ENCODE measurements at places on chromosomes 4 and X. TPM values are rescaled to one million over a fixed set of nuclear protein-coding genes. Genes with fewer than 3 reads are reported as not detected.
A peak's percentile ranks its signal among the peaks of the same experiment; 100 is the strongest.

DNA sequence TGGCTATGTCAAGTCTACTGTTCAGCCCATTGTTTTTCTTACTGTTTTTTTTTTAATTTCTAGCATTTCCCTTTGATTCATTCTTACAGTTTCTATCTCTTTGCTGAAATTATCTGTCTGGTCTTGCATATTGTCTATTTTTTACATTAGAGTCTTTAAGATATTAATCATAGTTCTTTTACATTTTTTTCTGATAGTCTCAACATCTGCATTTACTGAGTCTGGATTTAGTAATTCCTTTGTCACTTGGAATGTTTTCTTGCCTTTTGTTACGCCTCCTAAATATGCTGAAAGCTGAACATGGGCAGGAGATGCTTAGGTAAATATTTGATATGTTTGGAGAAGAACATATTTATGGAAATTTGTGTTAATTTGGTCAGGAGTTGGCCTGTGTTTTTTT is 10.4 kb downstream of the JADE3 start:
- DNase-seq: no peak

Gene KCNE5
- 0.90 TPM for total RNA-seq

GRCh38 chr4:182277377-182277776 is 34.2 kb downstream of the TENM3 start:
- DNase-seq: no peak

- peak; percentile 43 for DNase-seq
These were observed 201.3 kb downstream of the RBM46 start for GRCh38 chr4:154982187-154983047.

DNA sequence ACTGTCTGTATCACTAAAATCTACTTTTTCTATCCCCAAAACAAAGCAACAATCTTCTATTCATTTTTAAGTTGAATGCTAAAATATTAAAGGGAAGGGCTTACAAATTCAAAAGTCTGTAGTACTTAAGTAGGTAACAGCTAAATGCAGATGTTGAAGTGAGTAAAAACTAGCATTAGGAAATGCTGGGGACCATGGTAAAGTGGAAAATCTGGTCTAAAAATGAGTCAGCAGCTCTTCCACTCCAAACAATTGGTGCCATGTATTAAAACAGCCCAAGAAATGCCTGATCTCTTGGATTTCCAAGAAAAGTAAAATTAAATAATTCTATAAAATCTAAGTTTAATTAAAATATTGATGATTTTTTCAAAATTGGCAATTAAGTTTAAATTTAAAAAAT is 73.3 kb upstream of the PPP3CA start:
- no peak for DNase-seq

DNA sequence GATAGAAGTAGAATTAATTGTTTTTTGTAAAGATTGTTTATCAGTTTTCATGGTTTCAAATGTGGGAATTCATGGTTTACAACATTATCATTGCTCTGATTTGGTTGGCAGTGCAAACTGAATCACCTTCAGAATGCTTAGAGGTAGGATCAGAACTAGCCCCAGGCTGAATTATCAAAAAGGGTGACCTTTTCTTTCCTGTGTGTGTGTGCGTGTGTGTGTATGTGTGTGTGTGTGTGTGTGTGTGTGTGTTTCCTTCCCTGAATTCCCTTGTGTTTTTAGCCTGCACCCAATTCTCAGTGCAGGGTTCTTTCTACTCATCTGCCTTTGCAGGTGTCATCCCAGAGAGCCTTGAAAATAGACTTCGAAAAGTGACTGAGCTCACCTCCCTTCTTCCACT is 125.0 kb downstream of the BMPR1B start:
- no peak for DNase-seq

Gene SLC10A3
- total RNA-seq: 54.9 TPM

DNA sequence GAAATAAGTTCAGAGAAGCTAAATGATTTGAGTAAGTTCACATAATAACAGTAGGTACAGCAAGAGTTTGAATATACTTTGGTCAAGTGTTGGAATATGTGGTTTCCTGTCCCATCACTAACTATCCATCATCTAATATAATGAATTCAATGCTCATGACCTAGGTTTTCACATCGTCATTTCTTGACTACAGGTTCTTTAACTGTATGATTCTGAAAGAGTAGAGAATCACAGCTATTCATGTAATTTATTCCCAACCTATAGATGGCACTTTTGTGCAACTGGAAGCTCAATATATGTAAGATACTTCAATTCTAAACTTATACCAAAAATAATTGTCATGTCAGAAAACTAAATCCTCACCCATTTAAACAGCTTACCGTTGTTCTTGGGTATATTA is 53.1 kb downstream of the TIGD2 start:
- no peak for DNase-seq

DNA sequence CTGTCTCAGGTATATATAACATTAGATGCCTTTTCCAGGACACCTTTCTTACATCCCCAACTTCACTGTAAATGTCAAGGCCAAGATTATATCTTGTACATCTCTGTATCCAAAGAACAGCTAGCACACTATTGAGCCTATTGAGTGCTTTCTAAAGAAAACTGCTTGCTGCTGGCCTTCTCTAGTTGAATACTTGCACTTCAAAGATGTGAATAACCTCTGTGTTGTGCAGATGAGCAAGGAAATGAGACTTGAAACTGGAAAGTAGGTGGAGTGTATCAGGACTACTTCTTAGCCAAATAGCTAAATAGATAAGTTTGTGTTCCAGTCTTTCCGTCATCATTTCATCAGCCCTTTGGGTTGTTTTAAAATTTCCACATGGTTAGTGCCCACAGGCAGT is 704.4 kb upstream of the AMOT start:
- DNase-seq: no peak

- DNase-seq: no peak
These were observed 118.9 kb upstream of the USP9X start for GRCh38 chrX:40966213-40966820.

DNA sequence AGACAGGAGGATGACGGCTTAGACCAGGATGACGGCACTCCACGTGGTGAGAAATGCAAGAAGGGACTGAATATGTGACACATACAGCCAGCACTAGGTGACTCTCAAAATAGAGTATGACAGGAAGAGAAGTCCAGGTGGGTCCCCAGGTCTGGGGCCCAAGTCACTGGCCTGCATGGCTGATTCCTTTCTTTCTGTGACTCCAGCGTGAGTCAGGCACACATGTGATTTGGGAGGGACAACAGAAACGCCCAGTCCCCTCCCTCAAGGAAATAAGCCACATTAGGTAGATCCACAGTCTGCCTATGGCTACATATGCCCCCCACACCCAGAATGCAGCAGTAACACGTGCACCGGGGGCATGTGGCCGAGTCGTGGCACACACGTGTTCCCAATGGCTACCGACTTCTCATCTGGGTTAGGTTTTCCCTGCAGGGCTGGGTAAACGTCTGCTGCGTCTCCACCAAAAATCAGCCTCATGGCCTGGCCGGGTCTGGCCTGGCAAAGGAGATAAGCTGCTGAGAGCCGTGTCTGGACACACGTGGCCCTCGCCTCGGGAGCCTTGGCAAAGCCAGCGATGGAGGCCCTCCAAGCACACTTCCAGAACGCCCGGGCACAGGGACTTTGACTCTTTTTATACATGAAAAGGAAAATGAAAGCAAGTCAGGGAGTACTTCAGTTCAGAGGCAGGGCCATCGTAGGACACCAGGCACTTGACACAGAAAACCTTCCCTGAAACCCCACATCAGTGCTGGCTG is 19.3 kb downstream of the SEL1L3 start:
- no peak for DNase-seq

DNA sequence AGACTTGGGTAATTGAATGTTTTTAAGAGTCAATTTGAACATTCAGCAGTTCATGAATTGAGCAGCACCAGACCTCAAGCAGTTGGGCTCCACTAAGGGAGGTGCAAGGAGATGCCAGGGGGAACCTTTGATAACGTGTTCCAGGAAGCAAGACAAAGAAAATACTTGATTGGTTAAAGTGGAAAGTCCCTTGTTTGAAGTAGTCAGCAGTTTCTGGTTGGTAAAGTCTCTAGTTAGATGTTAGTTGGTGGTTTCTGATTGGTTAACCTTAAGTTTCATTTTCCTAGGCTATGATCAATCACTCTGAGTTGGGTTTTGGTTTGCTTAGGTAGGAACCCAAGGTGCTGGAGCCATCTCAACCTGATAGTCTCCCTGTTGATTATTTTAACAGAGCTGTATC is 4.0 kb downstream of the HERC6 start:
- no peak for DNase-seq

DNA sequence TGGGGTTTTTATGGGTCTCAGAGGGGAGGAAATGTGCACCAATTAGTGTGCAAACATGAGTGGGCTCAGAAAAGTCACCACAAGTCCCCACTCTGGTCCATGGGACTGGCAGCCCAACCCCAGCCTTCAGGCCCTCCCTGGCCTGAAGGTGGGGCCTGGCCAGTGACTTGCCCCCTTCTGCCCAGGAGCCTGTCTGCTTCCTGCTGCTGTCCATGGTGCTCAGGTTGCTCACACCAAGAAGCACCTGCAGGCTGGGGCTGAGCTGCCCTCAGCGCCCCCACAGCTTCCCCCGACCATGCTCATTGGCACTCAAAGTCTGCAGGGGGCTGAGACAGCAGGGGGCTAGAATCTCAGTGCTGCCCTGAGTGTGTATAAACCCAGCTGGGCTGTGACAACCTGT is 30.6 kb upstream of the GC start:
- no peak for DNase-seq

Gene GLRA3
- 0.39 TPM for total RNA-seq

DNA sequence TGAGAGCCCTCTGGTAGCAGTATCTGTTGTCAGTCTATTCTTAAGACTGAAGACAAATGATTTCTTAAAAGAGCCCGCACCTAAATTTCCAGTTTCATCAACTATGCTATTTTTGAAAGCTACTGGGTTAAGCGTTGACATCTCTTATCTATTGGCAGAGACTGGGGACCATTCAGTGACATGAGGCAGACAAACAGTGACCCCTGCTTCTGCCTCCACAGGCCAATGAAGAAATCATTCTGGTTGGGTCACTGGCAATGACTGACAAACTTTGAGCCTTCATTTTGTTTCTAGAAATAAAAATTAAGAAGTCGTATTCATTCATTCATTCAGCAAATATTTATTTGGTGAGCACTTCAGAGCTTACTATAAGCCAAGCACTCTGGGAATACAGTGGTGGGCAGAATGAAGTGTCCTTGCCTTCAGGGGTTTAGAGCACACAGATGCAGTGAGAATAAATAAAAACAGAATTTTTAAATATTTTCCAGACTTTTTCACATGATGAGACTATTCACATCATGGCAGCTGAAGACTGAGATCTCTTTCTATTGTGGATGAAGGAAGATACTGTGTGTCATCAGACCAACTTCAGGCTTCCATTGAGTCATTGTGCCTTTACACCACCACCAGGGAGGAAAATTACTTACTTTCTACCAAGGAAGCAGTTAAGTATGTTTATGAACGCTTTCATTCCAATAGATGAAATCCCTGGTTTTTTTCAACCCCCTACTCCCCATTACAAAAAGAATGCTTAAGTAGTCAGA is 36.0 kb downstream of the SORBS2 start:
- no peak for DNase-seq

- DNase-seq: no peak
These were observed 776 bp upstream of the SOWAHD start for GRCh38 chrX:119757646-119757978.

Gene ADH7
- total RNA-seq: not detected

GRCh38 chrX:76802708-76803107 is 375.2 kb downstream of the MAGEE1 start:
- no peak for DNase-seq

Gene ZNF732
- total RNA-seq: not detected

- no peak for DNase-seq
These were observed 186.3 kb downstream of the SLC7A11 start for GRCh38 chr4:138055890-138056289.

Gene CXCL9
- not detected for total RNA-seq

Gene TEC
- 6.6 TPM for total RNA-seq

Gene PLP1
- not detected for total RNA-seq

DNA sequence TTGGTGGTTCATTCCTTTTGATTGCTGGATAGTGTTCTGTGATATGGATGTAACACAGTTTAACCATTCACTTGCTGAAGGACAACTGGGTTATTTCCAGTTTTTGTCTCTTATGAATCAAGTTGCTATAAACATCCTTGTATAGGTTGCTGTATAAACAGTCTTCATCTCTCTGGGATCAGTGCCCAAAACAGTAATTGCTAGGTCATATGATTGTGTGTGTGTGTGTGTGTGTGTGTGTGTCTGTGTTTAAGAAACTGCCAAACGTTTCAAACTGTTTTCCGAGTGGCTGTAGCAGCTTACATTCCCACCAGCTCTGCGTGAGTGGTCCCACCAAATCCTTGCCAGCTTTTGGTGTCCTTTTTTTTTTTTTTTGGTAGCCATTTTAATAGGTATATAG is 60.4 kb downstream of the F11 start:
- no peak for DNase-seq

All from PC-9 (cell line).